ENCODE measurements at places on chromosomes 5 and 9.

GRCh38 chr5:156486394-156487238, 159.7 kb downstream of the SGCD start:
- DNase-seq = no peak

GRCh38 chr9:113154471-113154870, 3.7 kb downstream of the SLC31A2 start:
- DNase-seq = peak; percentile 47

DNA sequence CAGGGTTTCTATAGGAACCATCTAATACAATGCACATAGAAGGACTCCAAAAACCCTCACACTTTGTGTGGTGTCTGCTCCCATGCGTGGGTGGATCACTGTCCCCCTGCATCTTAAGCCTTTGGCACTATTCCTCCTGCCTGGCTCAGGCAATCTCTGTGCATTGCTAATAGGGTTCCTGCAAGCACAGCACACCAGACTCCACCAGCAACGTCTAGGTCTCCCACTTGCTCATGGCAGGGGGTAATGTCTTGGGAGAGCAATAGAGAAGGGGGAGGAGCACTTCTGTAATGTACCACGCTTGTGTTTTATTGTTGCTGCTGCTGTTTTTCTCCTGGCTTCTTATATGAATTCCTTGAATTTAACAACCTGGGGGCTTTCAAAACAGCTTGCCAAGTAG, 182.6 kb upstream of the GLRA1 start:
- no peak for DNase-seq

DNA sequence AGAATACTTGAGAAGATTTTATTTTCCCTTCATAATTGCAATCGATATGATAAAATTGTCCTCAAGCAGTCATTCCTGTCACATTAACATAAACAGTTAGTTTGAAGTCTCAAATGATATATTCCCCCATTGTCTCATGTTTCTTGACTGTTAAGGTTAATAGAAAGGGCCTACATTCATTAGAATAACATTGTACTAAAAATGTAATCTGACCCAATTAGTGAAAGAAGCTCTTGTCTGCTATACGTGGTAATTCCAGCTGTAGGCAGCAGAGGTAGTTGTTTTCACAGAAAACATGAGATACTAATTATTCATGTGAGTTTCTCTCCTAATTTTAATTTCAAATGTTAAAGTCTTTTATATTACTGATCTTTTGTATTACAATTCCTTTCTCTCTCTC, 25.9 kb upstream of the AP3B1 start:
- DNase-seq = peak; percentile 33

GRCh38 chr5:77636641-77637169, 1.8 kb downstream of the OTP start:
- no peak for DNase-seq

GRCh38 chr5:82601077-82601476, 322.9 kb upstream of the RPS23 start:
- no peak for DNase-seq

- no peak for DNase-seq
These were observed 121.1 kb downstream of the CAVIN4 start for GRCh38 chr9:100698945-100699344.

- DNase-seq = no peak
These were observed 7.8 kb downstream of the PDE8B start for GRCh38 chr5:77218263-77218662.

- peak; percentile 82 for DNase-seq
These were observed 31.4 kb upstream of the SPARC start for GRCh38 chr5:151718153-151718552.

GRCh38 chr5:54251981-54252380, 58.4 kb downstream of the ARL15 start:
- DNase-seq = no peak

DNA sequence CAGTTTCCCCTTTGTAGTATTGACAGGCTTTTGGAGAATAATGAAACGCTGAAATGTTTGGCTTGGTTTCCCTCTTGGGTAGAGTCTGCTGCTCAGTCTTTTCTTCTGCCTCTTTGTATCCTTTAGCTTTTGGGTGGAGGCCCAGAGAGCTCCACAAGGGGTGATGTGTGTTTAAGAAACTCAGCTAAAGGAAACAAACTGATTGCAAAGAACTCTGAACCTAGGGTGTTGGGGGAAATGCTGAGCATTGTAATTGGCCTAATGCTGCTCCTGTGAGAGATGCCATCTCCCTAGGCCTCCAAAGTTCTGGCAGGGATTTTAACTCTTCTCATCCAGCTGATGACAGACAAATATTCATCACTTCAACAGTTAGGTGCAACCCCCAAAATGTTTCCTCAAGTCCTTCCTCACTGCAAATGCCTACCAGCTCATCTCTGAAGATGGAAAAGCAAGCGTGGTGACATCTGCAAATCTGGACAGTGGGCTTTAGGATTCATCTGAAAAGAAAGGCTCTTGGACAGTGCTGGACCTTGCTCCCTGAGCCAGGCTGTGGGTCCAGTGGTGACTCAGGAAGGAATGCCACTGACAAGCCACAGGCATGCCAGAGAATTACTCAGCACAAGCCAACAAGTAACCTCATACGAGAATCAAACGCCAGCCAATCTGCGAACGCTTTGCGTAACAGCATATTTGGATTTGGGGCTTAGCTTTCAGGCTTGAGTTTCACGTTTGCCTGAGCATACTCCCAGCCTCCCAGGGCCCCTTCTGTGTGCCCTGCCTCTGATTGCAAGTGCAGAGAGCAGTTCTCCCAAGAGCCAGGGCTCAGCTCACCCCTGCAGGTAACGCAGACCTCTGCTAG, 30.5 kb upstream of the ZSWIM6 start:
- DNase-seq = peak; percentile 99

GRCh38 chr9:114114364-114114763, 15.3 kb upstream of the KIF12 start:
- DNase-seq = no peak

DNA sequence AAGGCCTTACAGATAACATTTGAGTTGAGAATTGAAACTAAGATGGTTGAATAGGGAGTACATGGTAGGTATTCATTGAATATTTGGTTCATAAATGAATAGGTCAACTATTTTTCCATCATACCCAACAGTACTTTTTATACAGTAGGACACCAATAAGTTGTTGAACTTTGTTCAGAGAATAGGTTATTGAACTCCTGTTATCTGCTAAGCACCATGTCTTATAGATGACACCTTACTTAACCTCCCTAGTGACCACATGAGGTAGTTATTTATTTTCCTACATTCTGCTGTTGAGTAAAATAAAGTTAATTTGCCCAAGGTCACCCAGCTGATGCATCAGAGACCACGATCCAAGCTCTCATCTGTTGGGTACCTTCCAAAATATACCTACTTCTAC, 49.6 kb upstream of the ATP10B start:
- DNase-seq = no peak

GRCh38 chr9:124320062-124320973, 62.6 kb downstream of the NEK6 start:
- DNase-seq = peak; percentile 63

DNA sequence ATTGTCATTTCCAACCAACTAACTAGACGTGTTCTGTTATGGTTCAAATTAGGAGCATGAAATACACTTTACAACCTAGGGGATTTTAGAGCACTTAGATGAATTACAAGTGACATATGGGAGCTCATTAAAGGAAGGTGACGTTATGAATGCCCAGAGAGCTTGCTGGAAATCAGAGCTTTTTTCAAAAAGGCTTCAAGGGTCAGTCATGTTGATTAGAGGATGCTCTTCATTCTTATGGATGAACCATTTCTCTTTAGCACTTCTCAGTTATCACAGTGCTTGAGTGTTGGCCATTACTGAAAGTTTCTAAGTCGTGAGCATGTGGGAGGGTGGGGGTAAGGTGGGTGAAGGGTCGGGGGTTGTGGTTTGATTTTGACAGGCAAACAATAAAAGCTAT, 1245.5 kb upstream of the DMAC1 start:
- DNase-seq = no peak

DNA sequence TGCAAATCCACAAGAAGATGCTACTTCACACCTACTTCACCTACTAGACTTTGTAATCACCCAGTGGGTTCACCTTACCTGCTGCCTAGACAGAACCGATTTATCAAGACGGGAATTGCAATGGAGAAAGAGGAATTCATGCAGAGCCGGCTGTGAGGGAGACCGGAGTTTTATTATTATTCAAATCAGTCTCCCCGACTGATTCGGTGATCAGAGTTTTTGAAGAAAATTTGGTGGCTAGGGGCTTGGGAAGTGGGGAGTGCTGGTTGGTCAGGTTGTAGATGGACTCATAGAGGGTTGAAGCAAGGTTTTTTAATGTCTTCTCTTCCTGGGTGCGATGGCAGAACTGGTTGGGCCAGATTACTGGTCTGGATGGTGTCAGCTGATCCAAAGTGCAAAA, 23.4 kb downstream of the SFXN1 start:
- DNase-seq = no peak

DNA sequence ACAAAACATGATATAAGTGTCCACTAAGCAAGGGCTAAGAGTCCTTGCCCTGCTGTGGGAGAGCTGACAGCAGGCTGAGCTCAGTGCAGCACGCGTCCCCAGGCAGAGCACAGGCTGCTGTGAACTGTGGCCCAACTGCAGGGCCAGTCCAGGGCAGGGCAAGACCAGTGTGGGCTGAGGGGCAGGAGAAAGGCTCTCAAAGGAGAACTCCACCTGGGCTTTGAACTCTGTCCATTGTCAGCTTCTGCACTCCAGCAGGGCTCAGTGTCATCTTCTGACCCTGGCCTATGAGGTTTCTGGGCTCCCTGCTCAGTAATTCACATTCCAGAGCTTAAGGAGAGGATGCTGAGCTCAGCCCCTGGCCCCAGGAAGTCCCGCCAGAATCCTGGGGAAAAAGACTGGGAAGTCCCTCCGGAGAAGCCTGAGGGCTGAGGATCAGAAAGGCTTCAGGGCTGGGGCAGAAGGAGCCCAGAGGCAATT, 37.4 kb downstream of the LHFPL2 start:
- DNase-seq = no peak

DNA sequence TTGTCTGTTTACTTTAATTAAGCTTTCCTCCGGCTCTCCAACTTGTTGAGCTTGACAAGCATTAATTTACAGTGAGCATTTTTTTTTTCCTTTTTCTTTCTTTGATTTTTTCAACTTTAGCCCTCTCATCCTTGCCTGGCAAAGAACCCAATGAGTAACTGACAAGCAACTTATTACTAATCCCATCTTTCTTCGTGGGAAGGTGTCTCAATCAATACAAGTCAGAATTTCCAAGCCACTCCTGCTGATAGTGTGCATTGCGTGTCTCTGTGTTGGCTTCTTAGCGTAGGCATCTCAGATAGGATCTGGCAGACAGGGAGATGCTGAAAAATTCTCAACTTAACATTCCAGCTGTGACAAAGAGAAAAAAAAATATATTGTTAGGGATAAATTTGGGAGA, 527.7 kb upstream of the WWC1 start:
- DNase-seq = peak; percentile 94

DNA sequence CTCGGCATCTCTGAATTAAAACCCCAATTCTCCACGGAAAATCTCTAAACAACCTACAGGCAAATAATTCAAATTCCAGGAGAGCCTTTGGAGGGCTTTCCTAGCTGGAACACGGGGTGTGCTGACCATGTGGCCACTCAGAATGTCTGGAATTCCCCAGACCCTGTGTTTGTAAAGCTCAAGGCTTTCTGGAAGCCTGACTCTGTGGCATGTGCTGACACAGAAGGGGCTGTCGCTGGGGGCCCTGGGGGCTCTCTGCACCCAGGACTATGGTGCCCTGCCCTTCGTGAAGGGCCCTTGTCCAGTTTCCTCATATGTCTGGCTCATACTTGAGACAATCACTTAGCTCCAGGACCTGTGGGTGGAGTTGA, 29.0 kb upstream of the BOD1 start:
- DNase-seq = peak; percentile 61

DNA sequence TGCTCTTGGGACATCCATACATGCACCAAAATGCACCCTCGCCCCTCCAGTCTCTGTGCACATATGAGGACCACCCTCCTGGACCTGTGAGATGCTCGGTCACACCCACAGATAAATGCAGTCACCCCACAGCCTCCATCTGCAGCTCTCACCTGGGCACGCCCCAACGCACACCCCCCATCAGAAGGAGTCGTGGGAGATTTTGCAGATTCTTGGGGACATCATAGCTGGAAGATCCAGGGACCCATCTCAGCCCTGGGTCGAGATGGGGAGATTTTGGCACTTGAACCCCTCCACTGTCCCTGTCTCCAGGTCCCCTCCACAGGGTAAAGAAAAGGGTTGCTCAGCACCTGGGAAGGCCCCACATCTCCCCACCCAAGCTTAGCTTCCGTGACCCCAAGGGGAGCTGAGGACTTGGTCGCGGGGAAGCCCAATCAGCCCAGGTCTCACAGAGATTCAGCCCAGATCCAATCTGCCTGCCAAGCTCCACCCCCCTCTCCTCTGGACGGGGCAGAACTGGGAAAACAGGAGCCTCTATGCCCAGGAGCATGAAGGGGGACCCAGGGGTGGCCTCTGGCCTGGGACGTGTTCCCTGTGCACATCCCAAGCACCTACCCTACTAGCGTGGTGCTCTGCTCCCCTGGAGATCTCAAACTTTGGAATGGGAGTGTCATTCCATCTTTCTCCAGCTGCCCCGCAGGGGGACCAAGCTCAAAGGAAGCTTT, 89.2 kb upstream of the LMX1B start:
- no peak for DNase-seq

DNA sequence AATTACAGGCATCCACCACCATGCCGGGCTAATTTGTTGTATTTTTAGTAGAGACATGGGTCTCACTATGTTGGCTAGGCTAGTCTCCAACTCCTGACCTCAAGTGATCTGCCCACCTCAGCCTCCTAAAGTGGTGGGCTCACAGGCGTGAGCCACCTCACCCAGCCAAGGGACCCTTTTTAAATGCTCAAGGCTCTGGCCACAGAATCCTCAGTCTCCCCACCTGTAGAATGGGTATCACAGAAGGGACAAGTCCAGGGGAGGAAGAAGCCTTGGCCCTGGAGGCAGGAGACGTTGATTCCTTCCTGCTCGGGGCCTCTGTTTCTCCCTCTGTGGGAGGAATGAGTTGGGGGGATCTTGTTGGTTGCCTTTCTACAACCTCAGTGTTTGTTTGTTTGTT, 45.7 kb downstream of the GTF3C4 start:
- no peak for DNase-seq

DNA sequence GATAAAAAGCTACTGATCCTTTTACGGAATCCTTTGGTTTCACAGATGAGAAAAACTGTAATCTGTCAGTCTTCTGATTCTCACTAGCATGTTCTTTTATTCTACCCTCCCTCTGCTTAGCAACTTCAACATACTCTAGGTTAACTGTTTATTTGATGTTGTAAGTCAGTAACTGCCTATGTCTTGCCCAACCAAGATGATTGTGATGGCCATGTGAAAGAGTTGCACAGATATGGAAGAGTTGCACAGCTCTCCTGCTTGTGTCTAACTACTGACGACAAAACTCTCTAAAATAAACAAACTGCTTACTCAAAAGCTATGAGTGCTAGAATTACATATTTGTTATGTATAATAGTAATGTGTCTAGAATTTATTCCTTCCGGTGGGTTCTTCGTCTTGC, 227.3 kb upstream of the DAB2 start:
- no peak for DNase-seq

DNA sequence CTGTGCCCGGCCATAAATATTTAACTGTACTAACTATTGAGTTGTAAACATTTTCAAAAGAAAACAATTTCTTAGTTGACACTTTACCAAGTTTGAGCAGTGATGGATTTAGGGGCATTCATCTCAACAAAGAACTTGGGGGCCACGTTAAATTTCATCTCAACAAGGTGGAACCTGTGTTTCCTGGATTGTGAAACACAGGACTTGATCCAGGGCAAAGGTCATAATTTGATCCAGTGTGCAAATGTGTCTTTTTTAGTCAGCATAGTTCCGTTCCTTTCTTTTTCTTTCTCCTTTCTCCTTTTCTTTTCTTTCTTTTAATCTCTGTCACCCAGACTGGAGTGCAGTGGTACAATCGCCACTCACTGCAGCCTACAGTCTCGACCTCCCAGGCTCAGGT, 3.1 kb downstream of the GFRA3 start:
- no peak for DNase-seq

Measured in fibroblast of skin of abdomen (primary cell).